ENCODE measurements at places on chromosomes 2 and 18. TPM values are rescaled to one million over a fixed set of nuclear protein-coding genes. Genes with fewer than 3 reads are reported as not detected.

- no peak for DNase-seq
- no peak overlapping the region for H3K4me3 ChIP-seq
- no peaks in the 10 kb centered on the region for H3K27me3 ChIP-seq
- no peaks in the 10 kb centered on the region for H3K36me3 ChIP-seq
- H3K27ac ChIP-seq: no peak overlapping the region
Measured at GRCh38 chr2:14567561-14567960, 65.0 kb upstream of the LRATD1 start.

GRCh38 chr18:69840445-69840844 is 107.2 kb downstream of the CD226 start:
- H3K4me1 ChIP-seq: peaks cover 6% of the 10 kb centered on the region
- no peaks in the 10 kb centered on the region for H3K27me3 ChIP-seq
- no peak for DNase-seq
- H3K36me3 ChIP-seq: no peaks in the 10 kb centered on the region

DNA sequence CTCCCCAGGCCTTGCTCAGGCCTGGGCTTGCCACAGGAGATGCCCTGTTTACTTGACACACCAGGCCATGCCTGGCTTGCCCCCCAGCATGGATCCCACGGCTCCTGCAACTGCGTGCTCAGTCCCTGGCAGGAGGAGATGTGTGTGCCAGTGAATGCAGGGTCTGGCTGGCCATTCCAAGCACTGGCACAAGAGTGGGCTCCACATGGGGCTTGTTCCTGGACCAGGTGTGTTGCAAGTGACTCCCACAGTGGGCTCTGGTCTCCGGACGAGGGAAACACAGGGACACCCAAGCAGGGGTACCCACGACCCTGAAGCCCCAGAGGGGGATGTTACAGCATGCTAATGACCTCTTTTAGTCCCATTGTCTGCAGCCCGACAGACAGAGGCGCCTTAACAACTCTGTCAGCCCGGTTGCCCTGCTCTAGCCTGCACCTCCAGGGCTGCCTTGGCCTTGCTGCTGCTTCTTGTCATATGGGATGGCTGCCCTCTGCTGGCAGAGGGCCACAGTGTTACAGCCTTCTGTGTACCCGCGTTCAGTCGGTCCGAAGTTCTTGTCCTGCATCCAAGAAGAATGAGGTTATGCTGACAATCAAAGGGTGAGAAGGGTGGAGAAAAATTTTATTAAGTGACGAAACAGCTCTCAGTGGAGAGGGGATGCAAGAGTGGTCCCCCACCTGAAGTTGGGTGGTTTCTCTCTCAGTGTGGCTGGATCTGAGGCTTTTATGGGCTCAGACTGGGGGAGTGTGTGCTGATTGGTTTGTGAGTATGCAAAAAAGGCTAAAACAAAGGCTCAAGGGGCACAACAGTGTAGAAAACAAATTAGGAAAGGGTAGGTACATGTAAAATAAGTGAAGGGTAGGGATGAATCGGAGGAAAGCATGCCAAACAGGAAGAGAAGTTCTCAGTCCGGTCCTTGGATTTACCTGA is 180.4 kb downstream of the MBD5 start:
- H3K4me1 ChIP-seq: no peaks in the 10 kb centered on the region
- no peak overlapping the region for H3K4me3 ChIP-seq
- no peaks in the 10 kb centered on the region for H3K36me3 ChIP-seq

DNA sequence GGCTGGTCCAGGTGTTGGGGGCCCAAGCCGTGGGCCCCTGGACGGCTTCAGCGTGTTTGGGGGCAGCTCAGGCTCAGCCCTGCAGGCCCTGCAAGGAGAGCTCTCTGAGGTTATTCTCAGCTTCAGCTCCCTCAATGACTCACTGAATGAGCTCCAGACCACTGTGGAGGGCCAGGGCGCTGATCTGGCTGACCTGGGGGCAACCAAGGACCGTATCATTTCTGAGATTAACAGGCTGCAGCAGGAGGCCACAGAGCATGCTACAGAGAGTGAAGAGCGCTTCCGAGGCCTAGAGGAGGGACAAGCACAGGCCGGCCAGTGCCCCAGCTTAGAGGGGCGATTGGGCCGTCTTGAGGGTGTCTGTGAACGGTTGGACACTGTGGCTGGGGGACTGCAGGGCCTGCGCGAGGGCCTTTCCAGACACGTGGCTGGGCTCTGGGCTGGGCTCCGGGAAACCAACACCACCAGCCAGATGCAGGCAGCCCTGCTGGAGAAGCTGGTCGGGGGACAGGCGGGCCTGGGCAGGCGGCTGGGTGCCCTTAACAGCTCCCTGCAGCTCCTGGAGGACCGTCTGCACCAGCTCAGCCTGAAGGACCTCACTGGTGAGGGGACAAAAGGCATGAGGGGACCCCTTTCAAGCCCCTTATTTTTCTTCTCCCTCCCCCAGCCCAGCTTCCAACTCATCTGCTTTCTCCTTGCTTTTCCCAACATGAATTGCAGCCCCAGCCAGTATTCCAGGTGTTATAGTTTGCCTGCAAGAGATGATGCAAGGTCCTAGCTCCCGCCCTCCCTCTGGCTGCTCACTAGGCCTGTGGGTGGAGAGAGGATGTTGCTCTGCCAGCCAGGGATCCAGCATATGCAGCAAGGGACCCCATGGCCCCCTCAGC is 2.9 kb upstream of the KHK start:
- H3K27ac ChIP-seq: no peak overlapping the region
- peaks cover 19% of the 10 kb centered on the region for H3K27me3 ChIP-seq
- H3K4me1 ChIP-seq: peaks cover 19% of the 10 kb centered on the region
- no peak overlapping the region for H3K4me3 ChIP-seq
- H3K36me3 ChIP-seq: no peaks in the 10 kb centered on the region

GRCh38 chr2:191666226-191666625 is 11.7 kb upstream of the NABP1 start:
- no peaks in the 10 kb centered on the region for H3K36me3 ChIP-seq
- DNase-seq: no peak
- no peak overlapping the region for H3K4me3 ChIP-seq
- H3K27me3 ChIP-seq: no peaks in the 10 kb centered on the region

- no peaks in the 10 kb centered on the region for H3K4me1 ChIP-seq
- DNase-seq: no peak
- peaks cover 5% of the 10 kb centered on the region for H3K36me3 ChIP-seq
- H3K27me3 ChIP-seq: no peaks in the 10 kb centered on the region
Measured at GRCh38 chr2:188235364-188235763, 56.3 kb upstream of the GULP1 start.

DNA sequence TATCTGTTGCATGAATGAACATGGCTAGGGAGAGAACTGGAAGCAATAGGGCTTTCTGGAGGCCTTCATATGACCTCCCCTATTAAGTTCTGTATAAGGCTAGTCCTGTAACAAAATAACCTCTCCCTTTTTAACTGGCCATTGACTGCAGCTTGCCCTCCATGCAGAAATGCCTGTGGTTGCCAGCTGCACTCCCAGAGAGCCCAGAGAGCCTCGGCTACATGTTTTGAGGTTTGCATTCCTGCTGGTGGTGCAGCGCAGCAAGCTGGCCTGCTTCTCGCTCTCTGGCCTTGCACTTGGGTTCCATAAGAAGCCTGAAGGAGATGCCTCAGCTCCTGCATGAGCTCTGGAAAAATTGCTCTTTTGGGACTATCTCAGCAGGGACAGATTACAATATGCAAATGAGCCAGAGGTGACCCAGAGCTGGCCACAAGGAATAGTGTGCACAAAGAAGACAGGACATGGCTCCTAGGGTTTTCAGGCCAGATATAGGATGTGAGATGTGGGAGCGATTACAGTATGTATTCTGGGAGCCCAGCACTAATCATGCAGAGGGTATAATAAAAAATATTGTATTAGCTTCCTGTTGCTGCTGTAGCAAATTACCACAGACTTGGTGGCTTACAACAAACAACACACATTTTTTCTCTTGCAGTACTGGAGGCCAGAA is 186.7 kb downstream of the INSIG2 start:
- H3K4me3 ChIP-seq: no peak overlapping the region
- no peaks in the 10 kb centered on the region for H3K27me3 ChIP-seq
- DNase-seq: no peak
- H3K27ac ChIP-seq: no peak overlapping the region

GRCh38 chr2:50315336-50315735 is 716.6 kb downstream of the NRXN1 start:
- H3K36me3 ChIP-seq: peaks cover 4% of the 10 kb centered on the region
- H3K27me3 ChIP-seq: no peaks in the 10 kb centered on the region
- H3K27ac ChIP-seq: no peak overlapping the region
- no peak for DNase-seq

DNA sequence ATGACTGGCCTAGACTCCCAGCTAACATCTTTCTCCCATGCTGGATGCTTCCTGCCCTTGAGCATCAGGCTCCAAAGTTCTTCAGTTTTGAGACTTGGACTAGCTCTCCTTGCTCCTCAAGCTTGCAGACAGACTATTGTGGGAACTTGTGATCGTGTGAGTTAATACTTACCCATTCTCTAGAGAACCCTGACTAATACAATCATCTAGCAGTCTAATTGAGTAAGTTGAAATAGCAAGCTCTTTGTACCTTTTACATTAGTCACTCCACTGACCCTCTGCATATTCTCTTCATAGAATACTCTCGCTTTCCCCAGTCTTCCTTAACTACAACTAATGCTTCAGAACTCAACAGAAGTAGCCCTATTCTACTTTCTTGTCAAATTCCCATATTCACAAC is 434.6 kb upstream of the NXPH2 start:
- H3K4me3 ChIP-seq: no peak overlapping the region
- no peaks in the 10 kb centered on the region for H3K4me1 ChIP-seq
- no peak overlapping the region for H3K27ac ChIP-seq
- H3K36me3 ChIP-seq: no peaks in the 10 kb centered on the region
- DNase-seq: no peak

GRCh38 chr2:16653799-16654198 is 11.8 kb downstream of the CYRIA start:
- H3K4me1 ChIP-seq: peaks cover 18% of the 10 kb centered on the region
- H3K36me3 ChIP-seq: no peaks in the 10 kb centered on the region

DNA sequence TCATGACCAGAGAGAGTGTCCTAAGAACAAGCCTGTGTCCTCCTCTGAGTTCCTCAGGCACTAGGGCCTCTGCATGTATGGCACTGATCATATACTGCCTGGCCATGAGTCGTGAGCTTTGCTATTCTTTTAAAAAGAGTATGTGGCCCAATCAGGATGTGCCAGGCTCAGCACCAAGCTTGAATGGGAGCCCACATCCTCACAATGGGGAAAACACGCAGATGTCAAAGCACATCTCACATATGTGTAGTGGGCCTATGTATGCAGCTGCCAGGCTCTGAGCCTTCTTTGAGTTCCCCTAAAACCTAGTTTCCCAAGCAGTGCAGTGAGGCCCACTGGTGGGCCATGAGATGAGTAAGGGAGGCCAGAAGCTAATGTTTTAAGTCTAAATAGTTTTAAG is 69.9 kb upstream of the SLC1A4 start:
- no peak overlapping the region for H3K4me3 ChIP-seq
- no peak overlapping the region for H3K27ac ChIP-seq
- no peaks in the 10 kb centered on the region for H3K27me3 ChIP-seq
- peaks cover 9% of the 10 kb centered on the region for H3K4me1 ChIP-seq
- no peak for DNase-seq
- H3K36me3 ChIP-seq: no peaks in the 10 kb centered on the region

- no peaks in the 10 kb centered on the region for H3K4me1 ChIP-seq
- no peak overlapping the region for H3K4me3 ChIP-seq
- H3K27ac ChIP-seq: no peak overlapping the region
Measured at GRCh38 chr2:187168720-187169713, 279.0 kb downstream of the CALCRL start.

DNA sequence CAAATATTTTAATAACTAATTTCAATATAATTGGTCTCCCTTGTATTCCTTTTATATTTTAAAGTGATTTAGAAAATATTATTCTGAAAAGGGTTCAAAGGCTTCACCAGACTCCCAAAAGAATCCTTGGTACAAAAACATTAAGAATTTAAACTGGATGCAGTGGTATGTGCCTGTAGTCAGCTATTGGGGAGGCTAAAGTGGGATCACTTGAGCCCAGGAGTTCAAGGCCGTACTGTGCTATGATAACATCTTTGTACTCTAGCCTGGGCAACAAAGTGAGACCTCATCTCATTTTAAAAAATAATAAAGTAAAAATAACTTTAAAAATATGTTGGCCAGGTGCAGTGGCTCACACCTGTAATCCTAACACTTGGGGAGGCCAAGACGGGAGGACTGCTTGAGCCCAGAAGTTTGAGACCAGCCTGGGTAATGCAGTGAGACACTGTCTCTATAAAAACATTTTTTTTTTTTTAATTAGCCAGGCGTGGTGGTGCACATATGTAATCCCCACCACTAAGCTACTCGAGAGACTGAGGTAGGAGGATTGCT is 14.7 kb downstream of the NCL start:
- H3K27me3 ChIP-seq: no peaks in the 10 kb centered on the region
- H3K4me3 ChIP-seq: no peak overlapping the region
- no peak overlapping the region for H3K27ac ChIP-seq
- no peak for DNase-seq
- peaks cover 8% of the 10 kb centered on the region for H3K4me1 ChIP-seq

- no peak overlapping the region for H3K27ac ChIP-seq
- H3K36me3 ChIP-seq: no peaks in the 10 kb centered on the region
- peaks cover 4% of the 10 kb centered on the region for H3K4me1 ChIP-seq
- no peak for DNase-seq
- H3K4me3 ChIP-seq: no peak overlapping the region
- H3K27me3 ChIP-seq: no peaks in the 10 kb centered on the region
Measured at GRCh38 chr2:158079672-158080071, 22.0 kb upstream of the UPP2 start.

- no peak overlapping the region for H3K27ac ChIP-seq
- H3K4me1 ChIP-seq: no peaks in the 10 kb centered on the region
- H3K4me3 ChIP-seq: no peak overlapping the region
Measured at GRCh38 chr2:85958731-85959130, 69.9 kb upstream of the ST3GAL5 start.

GRCh38 chr2:190877436-190877835 is 3.2 kb upstream of the GLS start:
- H3K4me1 ChIP-seq: peaks cover 3% of the 10 kb centered on the region
- DNase-seq: no peak
- no peak overlapping the region for H3K4me3 ChIP-seq
- no peaks in the 10 kb centered on the region for H3K36me3 ChIP-seq
- H3K27me3 ChIP-seq: peaks cover 7% of the 10 kb centered on the region

DNA sequence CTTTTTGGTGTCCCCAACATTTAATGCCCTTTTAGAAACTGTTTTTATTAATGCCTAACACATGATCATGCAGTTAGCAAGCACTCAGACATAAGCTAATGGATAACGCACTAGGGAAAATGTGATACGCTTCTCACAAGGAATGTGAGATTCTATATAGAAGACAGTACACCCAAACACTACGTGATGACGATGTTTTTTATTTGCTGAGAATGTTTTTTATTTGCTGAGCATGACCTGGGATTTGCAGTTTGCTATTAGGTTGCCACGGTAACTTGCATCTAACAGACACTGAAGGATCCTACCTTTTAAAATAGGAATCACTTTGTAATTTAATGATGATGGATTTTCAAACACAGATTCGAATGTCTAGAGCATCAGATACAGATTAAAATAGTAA is 4.9 kb downstream of the SMC6 start:
- no peaks in the 10 kb centered on the region for H3K27me3 ChIP-seq
- DNase-seq: no peak
- H3K4me1 ChIP-seq: peaks cover 13% of the 10 kb centered on the region
- H3K27ac ChIP-seq: no peak overlapping the region
- peaks cover 10% of the 10 kb centered on the region for H3K36me3 ChIP-seq
- no peak overlapping the region for H3K4me3 ChIP-seq

The UCN gene
- 1.2 TPM for total RNA-seq

The CCDC68 gene
- not detected for total RNA-seq

The NTSR2 gene
- total RNA-seq: not detected

The IL1RL1 gene
- not detected for total RNA-seq

The CTNNA2 gene
- 43.5 TPM for total RNA-seq

The HAUS1 gene
- total RNA-seq: 141 TPM

The KRTCAP3 gene
- 0.88 TPM for total RNA-seq

The PMS1 gene
- total RNA-seq: 61.3 TPM

The STARD6 gene
- not detected for total RNA-seq

The DNAH7 gene
- 0.49 TPM for total RNA-seq

The MALL gene
- 1.4 TPM for total RNA-seq

The C2orf66 gene
- total RNA-seq: 0.43 TPM

The ACADL gene
- 0.09 TPM for total RNA-seq

Measured in neural progenitor cell (in vitro differentiated cells).